Thoracic aorta (tissue), 2 donors: ENCODE measurements at places on chromosomes 7 and 10. TPM values are rescaled to one million over a fixed set of nuclear protein-coding genes. Genes with fewer than 3 reads are reported as not detected.

SH3PXD2A gene
- total RNA-seq = 51.5 TPM

RADIL gene
- total RNA-seq = 14.4 TPM

DNA sequence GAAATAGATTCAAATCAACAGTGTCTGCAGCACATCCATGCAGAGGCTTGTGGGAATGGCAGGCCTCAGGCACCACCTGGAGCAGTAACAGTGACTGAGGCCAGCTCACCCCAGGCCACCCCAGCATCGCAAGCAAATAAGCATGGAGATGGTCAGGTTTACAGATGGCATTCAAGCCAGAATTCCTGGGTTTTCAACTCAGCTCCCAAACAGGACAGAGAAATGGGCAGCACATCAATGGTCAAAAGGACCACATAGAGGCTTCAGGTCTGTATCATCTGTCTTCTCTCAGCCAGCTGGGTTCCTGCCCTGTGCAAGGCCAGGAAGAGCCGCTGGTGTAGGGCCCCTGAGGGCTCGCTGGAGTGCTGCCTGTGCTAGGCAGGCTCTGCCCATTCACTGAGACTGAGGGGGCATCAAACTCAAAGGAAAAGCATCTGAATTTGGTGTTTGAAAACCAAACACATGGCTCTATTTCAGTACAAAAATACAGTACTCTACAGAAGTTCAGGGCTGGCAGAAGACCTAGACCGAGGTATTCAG lies 112.5 kb downstream of the KMT2E start:
- no peak overlapping the region for H3K27ac ChIP-seq
- no peak for DNase-seq
- no peak overlapping the region for H3K4me3 ChIP-seq

DNA sequence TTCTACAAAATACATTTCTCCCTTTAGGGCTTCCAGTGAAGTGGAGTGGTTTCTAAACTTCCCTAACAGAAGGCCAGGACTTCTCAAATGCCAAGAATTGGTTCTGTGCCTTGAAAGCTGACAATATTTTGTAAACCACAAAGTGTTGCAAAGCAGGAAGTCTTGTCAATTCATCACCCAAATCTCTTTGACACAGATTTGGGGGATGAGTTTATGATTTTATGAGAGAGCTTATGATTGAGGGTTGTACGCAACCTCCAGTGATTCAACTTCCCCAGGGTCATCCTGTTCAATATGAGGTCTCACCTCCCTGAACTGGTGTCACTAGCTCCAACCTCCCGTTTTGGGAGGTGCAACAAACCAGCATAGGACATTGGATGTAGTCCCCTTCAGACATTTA lies 83.7 kb downstream of the PRLHR start:
- no peak overlapping the region for H3K27ac ChIP-seq
- H3K36me3 ChIP-seq = no peaks in the 10 kb centered on the region
- no peaks in the 10 kb centered on the region for H3K27me3 ChIP-seq
- DNase-seq = no peak
- H3K4me3 ChIP-seq = no peak overlapping the region

SCIN gene
- 2.0 TPM for total RNA-seq
